ENCODE measurements at places on chromosomes 7 and 10.

DNA sequence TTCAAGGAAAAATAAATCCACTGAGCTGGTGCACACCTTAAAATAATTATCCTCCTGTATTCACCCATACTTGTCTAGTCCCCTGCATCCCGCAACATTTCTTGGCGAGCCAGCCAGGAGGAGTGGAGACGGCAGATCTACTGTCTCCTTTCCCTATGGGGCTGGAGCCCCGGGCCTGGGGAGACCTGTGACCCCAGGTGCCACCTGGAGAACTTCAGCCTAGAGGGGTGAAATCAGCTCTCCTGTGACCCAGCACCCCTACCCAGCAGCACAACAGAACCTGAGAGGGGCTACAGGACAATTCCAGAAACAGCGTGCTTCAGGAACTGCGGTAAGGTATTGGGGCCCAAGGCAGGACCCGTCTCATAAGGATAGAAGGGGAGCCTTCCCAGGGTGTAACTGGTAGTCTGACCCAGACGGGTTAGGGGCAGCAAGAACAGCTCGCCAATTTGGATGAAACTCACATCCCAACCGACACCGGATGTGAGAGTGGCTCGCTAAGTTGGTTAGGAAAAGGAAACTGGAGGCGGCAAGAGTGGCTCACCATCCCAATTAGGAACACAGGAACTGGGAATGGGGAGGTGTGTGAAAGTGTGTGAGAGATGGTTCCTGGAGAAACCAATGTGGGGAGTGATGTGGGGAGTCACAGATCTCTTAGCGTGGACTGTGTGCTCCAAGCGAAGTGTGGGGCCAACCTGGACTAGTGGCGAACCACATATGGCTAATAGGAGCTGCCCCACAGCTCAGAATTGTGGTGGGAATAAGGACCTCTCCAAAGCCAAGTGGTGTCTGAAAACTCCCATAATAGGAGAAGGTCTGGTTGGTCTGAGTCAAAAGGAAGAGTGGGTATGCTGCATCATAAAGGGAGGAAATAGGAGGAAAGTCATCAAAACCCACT lies 15.1 kb upstream of the DENND2A start:
- no peak for DNase-seq

DNA sequence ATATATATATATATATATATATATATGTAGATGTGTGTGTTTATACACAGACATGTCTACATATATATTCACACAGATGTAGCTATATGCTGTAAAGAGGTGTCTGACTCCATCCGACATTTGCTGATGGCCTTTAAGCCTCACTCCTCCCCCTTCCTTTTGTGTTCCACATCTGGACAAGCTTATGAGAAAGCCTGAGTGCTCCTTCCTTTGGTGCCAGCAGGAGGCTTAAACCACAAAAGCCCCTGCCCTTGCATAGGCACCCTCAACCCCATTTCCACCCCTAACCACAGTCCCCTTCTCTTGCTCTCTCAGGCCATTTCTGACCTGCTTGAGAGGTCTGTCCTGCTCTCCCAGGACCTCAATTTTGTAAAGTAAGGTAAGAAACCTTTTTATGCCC lies 98.7 kb downstream of the SVOPL start:
- no peak for DNase-seq

GRCh38 chr7:28296571-28297483 lies 115.5 kb upstream of the CREB5 start:
- peak; percentile 37 for DNase-seq

- DNase-seq = no peak
Observed at GRCh38 chr7:152909683-152910544, 150.4 kb downstream of the ACTR3B start.

- DNase-seq = no peak
Observed at GRCh38 chr7:37069336-37069735, 345.0 kb upstream of the AOAH start.

DNA sequence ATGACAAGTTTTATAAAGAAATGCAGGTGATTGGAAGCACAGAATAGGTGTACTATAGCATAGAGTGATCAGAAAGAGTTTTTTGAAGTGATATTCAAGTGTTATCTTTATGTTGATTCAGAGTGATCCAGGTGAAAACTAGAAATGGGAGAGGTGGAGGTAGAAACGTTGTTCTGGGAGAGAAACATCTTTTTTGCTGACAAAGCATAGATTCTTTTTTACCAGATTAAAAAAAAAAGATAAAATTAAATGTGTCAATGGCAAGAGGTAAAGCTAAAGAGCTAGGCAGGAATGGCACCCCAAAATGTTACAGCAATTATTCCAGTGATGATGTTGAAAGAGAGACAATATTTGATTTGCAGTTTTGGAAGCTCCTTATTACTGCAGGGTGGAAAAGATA lies 12.6 kb upstream of the VSTM2A start:
- DNase-seq = no peak

DNA sequence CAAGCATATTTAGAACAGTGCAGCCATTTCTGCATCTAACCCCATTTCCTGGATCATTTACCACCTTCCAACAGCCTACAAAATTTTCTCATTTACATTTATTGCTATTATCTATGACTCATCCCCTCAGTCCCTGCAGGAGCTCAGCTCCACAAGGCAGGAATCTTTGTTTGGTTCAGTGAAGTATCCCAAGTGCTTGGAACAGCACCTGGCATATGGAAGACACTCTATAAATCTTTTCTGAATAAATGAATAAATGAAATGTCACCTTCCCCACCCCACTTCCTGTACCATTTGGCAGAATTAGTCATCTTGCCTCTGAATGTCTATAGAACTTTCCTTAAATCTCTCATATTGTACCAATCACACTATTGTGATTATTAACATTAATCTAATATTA lies 110.7 kb downstream of the HIP1 start:
- DNase-seq = no peak

- DNase-seq = peak; percentile 29
Observed at GRCh38 chr10:28312572-28312971, 9.7 kb upstream of the MPP7 start.

GRCh38 chr10:29728541-29729049 lies 93.8 kb upstream of the SVIL start:
- DNase-seq = no peak

DNA sequence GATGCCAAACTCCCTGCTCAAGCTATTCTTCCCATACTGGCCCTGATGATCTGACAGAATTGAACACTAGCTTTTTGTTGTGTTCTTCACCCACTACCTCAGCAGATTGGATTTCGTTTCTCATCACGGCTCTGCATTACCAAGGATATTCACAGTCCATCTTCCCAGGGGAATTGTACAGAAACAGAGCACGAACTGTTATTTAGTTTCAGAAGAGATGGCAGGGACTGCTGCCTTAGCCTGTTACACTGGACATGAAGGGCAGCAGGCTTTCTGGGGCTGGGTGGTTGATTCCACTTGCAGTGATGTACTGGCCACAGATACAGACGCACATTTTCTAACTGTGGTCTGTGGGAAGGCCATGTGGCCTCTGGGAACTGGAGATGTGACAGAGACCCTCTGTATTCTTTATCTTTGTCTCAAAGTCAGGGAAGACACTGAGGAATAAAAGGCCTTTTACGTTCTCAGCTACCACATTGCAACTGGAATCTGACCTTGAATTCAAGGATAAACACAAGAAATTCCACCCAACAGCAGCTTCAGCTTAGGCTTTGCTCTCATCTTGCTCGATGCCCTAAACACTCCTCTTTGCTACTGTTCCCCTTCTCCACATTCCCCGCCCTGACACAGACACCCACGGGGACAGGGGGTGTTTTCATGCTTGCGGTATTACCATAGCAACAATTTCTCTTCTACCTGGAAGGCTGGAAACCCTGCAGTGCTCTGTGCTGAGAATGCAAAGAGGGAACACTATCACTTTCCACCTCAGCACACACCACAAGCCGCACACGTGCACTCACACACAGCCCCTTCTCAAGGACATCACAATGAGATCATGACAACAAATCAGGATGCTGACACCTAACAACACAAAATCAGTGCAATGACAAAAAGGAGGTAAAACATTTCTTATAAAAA lies 81.7 kb downstream of the RNF216 start:
- DNase-seq = no peak

GRCh38 chr10:66085906-66086305 lies 839.9 kb upstream of the LRRTM3 start:
- no peak for DNase-seq

GRCh38 chr10:101415884-101416283 lies 61.9 kb downstream of the BTRC start:
- no peak for DNase-seq

DNA sequence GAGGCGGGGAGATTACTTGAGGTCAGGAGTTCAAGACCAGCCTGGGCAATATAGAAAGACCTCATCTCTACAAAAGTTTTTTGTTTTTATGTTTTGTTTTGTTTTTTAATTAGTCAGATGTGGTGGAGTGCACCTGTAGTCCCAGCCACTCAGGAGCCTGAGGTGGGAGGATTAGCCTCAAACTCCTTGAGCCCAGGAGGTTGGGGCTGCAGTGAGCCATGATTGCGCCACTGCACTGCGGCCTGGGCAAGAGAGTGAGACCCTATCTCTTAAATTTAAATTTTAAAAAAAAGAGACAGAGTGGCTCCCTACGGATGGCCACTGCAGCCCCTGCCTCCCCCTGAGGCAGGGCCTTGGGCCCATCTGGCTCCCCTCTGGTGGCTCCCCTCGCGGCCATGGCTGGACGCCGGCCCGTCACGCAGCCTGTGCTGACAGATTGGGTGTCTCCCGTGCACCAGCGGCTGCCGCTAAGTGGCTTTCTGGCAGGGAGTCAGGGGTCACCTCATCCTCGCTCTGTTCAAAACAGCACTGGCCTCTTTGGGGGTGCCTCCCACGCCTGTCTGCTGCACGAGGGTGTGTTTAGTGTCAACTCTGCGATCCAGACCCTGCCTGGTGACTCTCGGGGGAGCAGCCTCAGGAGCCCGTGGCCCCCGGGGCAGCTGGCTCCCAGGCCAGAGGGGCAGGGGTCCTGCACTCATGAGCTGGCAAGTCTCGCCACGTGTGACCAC lies 44.4 kb upstream of the ELN start:
- DNase-seq = no peak

- peak; percentile 100 for DNase-seq
Observed at GRCh38 chr7:116582806-116583444, 58.1 kb downstream of the CAV1 start.

DNA sequence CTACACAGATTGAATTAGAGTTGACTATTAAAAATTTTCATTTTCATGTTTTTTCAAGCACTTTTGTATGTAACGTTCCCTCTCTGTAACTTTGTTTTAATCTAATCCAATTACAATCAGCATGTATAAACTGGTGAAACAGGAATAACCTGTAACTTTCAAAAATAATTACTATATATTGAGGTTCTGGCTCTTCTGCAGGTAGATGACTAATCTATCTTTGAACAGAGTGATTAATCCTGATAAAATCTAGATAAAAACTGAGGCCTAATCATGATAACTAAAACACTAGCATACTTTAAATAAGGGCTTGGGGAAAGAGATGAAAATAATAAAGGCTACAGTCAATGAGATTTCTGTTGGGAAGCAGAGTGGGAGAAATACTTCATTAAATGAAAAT lies 101.6 kb upstream of the KCND2 start:
- DNase-seq = no peak

- DNase-seq = no peak
Observed at GRCh38 chr10:86104611-86105145, 261.9 kb downstream of the GRID1 start.

GRCh38 chr7:142431491-142431890 lies 173.6 kb upstream of the PRSS58 start:
- DNase-seq = peak; percentile 32

GRCh38 chr10:115982526-115982925 lies 290.5 kb downstream of the GFRA1 start:
- no peak for DNase-seq

DNA sequence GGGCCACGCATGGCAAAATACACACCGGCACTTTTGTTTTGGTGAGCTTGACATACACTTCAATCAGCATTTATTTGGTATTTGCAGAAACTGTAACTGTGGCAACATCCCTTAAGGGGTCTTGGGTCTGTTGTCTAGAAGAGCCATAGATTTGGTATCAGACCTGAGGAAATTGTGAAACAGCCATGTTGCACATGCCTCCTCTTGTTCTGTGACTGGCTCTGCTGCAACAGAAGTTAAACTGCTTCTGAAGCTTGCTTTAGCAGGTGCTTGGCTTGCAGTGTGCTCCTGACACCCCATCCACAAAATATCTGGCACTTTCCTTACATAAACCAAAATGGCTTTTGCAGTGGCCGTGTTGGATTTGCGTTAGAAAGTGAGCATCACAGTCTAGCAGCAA lies 247.3 kb downstream of the GATA3 start:
- DNase-seq = no peak

DNA sequence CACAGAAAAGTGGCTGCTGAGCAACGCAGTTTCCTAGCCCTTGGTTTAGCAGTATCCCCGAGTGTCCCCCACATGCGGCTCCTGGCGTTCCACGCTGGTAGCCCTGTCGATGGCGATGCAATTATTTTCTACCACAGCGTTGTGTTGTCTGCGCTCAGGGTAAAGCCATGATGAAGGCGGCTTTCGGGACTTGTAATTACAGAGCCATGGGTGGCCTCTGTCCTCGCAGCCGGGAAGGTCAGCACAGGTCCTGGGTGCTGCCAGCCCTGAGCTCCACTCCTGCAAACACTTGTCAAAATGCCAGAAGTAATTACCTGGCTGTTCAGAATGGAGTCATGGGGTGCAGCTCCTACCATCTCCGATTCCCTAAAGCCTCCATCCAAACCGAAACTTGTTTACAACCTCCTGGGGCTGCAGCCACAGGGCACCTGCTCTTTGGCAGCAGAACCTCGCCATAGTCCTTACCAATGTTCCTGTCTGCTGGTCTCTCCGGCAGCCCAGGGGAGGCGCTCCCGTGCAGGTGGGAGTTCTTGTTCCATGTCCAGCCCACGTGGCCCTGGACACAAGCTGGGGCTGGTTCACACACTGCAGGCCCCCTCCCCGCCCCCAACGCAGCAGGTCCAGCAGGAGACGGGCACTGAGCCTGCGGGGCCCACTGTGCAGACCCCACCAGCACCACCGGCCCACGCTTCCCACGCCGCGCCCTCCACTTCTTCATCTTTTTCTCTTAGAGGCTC lies 512.6 kb downstream of the PTPRN2 start:
- DNase-seq = no peak

GRCh38 chr10:122323189-122323588 lies 51.3 kb upstream of the PLEKHA1 start:
- DNase-seq = no peak

DNA sequence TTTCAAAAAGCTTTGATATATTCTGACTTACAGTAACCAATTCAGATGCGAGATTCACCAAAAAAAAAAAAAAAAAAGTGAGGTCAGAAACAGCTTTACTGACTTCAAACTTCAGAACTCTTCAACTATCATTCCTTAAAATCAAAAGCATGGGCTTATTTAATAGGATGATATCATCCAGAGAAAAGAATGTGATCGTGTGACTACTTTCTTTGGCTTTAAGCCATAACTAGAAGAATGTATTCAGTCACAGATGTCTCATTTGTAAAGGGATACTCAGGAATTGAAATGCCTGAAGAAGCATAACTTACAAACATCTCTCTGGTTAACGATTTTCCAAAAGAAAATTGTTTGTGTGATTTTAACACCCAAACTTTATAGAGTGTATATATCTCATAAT lies 11.5 kb downstream of the TPK1 start:
- peak; percentile 72 for DNase-seq

GRCh38 chr7:5500777-5501350 lies 77.2 kb upstream of the TNRC18 start:
- no peak for DNase-seq

GRCh38 chr10:130481076-130481930 lies 345.1 kb downstream of the GLRX3 start:
- no peak for DNase-seq

All from EH (cell line).